GM04503 (cell line): ENCODE measurements at places on chromosomes 1 and 21.

DNA sequence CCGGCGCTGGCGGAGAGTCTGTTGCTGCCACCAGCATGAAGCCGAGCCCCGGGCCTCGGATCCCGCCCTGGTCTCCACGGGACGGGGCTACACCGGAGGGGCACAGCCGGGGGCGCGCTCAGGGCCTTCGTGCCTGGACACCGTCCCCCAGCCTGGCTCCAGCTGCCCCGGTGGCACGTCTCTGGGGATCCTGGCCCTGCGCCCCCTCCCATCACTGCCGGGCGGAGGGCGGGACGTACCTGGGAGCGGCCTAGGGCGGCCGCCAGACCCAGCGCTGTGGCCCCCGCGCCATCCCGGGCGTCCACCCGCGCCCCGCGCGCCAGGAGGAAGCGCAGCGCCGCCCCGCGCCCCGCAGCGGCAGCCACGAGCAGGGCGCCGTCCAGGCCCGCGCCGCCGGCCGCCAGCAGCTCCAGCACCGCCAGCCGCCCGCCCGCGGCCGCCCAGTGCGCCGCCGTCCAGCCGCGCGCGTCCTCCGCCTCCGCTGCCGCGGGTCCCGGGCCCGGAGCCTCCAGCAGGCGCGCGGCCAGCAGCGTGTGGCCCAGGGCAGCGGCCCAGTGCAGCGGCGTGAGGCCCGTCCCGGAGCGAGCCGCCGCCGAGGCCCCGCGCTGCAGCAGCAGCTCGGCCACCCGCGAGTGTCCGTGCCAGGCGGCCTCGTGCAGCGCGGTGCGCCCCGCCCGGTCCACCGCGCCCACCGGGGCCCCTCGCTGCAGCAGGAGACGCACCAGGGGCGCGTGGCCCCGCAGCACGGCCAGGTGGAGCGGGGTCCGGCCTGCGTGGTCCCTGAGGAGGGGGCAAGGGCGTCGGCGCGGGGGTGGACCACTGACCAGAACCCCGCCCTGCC is 1.0 kb downstream of the ANKRD65 start:
- no peak for DNase-seq

- DNase-seq: no peak
Measured at GRCh38 chr21:24290151-24290833, 1317.0 kb downstream of the MRPL39 start.

DNA sequence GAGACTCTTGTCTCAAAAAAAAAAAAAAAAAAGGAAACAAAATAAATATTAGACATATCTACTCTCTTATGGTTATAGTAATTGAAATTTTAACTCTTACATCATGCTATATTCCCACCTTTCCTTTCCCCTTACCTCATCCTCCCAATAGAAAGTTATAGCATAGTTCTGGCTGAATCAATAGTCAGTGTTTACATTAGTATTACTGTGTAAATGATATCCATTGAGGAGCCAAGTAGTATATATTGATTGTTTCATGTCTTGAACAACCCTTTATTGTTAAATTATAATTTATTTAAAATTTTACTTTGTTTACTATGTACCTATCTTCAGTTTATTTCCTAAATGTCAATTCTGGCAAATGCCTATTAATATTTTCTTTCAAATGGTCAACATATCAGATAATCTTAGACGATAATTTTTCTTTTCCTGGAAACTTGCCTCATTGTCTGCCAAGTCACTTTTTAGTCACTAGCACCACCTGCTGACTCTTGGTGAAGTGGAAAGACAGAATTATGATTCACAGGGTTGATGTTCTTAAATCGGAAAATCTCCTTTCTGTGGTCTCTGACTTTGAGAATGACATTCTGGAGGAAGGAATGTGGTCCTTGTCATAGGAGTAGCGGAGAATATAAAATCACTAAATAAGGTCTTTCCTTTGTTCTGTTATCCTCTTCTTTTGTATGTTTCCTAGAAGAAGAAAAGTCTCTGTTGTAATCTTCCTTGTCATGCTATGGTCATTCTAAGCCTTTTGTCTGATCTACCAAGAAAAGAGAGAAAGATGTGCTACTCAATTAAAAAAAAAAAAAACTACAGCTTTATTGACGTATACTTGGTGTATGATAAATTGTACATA is 8.6 kb downstream of the HJV start:
- peak; percentile 31 for DNase-seq

GRCh38 chr1:234658138-234658537 is 48.2 kb upstream of the IRF2BP2 start:
- DNase-seq: peak; percentile 40

GRCh38 chr1:147516157-147516917 is 25.0 kb upstream of the BCL9 start:
- DNase-seq: no peak
